MG63 (cell line): ENCODE measurements at places on chromosomes 1 and 21. TPM values are rescaled to one million over a fixed set of nuclear protein-coding genes. Genes with fewer than 3 reads are reported as not detected.

GRCh38 chr21:33302796-33303195 is 22.0 kb upstream of the IFNAR1 start:
- DNase-seq = no peak

- DNase-seq = no peak
Measured at GRCh38 chr1:30534551-30534940, 188.8 kb downstream of the MATN1 start.

DNA sequence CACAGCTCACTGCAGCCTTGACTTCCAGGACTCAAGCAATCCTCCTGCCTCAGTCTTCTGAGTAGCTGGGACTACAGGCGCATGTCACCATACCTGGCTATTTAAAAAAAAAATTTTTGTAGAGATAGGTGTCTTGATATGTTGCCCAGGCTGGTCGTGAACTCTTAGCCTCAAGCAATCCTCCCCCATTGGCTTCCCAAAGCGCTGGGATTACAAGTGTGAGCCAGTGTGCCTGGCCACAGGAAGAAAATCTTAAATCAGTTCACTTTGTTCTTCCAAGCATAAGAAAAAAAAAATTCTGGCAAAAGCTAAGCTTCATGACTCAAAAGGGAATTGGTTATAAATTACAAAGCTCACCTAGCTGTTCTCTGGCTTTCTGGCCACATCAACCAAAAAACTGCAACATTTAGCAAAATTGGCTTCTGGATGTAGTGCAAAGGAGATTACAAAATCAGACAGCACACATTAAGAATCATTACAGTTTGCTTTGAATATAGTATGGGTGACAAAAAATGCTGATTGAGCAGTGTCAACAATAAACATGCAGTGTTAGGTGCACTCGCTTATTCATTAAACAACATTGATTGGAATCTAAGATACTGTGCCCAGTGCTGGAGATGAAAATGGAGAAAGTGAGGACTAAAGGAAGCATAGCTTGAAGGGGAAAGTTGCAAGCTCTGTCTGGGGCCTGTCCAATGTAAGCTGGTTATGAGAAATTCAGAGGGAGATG is 76.7 kb downstream of the KCTD3 start:
- DNase-seq = no peak

GRCh38 chr21:33682992-33683627 is 40.8 kb downstream of the ITSN1 start:
- peak; percentile 51 for DNase-seq

- DNase-seq = peak; percentile 88
Measured at GRCh38 chr1:225772323-225772768, 5.3 kb upstream of the SRP9 start.

Gene PLEKHA6
- not detected in 2 replicates for total RNA-seq

- DNase-seq = no peak
Measured at GRCh38 chr1:1982379-1983232, 21.0 kb downstream of the CFAP74 start.

Gene KHDRBS1
- total RNA-seq = 123 and 150 TPM in 2 replicates
